ENCODE measurements at places on chromosomes 4 and X. TPM values are rescaled to one million over a fixed set of nuclear protein-coding genes. Genes with fewer than 3 reads are reported as not detected.

DNA sequence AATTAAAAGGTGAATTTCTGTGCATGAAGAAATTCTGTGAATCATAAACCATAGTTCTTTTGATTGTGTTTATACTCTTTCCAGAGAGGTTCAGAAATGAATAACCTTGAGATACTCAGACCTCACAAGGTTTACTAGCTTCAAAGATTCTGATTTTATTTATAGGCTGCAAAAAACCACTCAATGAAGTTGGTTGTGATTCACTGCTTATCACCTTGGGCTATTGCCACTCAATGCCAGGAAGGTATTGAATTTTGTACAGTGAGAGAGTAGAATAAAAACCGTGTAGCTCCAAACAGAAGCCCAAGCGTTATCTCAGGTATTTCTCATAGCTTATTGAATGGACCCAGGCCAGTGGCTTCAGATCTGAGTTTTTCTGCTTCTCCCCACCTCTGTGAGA lies 118.7 kb downstream of the FHIP1A start:
- H3K36me3 ChIP-seq, result no peaks in the 10 kb centered on the region
- H3K4me1 ChIP-seq, result peaks cover 5% of the 10 kb centered on the region
- DNase-seq, result no peak
- H3K4me3 ChIP-seq, result no peak overlapping the region
- H3K27me3 ChIP-seq, result no peaks in the 10 kb centered on the region

- no peaks in the 10 kb centered on the region for H3K27me3 ChIP-seq
- no peak overlapping the region for H3K4me3 ChIP-seq
- H3K36me3 ChIP-seq, result no peaks in the 10 kb centered on the region
- no peak for DNase-seq
- no peak overlapping the region for H3K27ac ChIP-seq
- no peaks in the 10 kb centered on the region for H3K4me1 ChIP-seq
These were observed 1045.9 kb upstream of the SLIT2 start for GRCh38 chr4:19205853-19206252.

DNA sequence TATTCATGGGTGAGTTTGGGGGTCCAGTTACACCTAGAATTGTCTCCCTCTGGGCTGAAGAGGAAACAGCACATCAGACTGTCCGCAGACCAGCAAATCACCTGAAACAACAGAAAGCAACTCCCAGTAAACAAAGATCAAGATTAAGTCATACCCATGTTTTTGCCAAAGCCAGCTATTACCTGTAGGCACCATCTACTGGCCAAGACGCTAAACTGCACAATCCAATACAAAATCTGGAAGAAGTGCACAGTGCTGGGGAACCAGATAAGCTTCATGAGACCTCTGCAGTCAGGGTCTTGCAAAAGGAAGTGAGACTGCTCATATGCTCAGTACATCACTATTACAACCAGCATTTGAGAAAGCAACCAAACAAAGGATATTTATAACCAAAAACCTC lies 157.5 kb upstream of the ITM2A start:
- H3K27ac ChIP-seq, result no peak overlapping the region
- no peak overlapping the region for H3K4me3 ChIP-seq
- no peaks in the 10 kb centered on the region for H3K36me3 ChIP-seq

DNA sequence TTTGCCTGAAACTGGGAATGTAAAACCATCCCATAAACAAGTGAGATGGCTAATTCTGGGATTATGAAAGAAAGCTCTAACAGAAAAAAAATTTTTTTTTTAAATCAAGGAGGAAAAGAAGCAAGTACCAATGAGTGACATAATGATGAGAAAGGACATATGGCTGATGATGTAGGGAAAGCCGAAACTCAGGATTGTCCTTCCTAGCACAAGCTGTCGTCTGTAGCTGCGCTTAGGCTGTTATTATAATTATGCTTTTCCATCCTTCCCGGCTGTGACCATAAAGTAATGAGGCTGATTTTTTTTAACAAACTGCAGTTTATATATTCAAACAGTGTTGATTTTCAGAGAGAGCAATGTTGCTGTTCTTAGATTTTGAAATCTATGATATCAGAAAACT lies 209.8 kb upstream of the NOCT start:
- no peak for DNase-seq
- H3K4me3 ChIP-seq, result no peak overlapping the region
- H3K27ac ChIP-seq, result no peak overlapping the region
- H3K27me3 ChIP-seq, result no peaks in the 10 kb centered on the region
- H3K4me1 ChIP-seq, result no peaks in the 10 kb centered on the region

GRCh38 chrX:46959101-46959500 lies 46.9 kb downstream of the JADE3 start:
- no peak for DNase-seq
- no peak overlapping the region for H3K4me3 ChIP-seq
- no peaks in the 10 kb centered on the region for H3K36me3 ChIP-seq

GRCh38 chr4:86917212-86918039 lies 17.4 kb upstream of the AFF1 start:
- no peaks in the 10 kb centered on the region for H3K36me3 ChIP-seq
- H3K27me3 ChIP-seq, result no peaks in the 10 kb centered on the region
- no peak for DNase-seq
- no peak overlapping the region for H3K4me3 ChIP-seq

DNA sequence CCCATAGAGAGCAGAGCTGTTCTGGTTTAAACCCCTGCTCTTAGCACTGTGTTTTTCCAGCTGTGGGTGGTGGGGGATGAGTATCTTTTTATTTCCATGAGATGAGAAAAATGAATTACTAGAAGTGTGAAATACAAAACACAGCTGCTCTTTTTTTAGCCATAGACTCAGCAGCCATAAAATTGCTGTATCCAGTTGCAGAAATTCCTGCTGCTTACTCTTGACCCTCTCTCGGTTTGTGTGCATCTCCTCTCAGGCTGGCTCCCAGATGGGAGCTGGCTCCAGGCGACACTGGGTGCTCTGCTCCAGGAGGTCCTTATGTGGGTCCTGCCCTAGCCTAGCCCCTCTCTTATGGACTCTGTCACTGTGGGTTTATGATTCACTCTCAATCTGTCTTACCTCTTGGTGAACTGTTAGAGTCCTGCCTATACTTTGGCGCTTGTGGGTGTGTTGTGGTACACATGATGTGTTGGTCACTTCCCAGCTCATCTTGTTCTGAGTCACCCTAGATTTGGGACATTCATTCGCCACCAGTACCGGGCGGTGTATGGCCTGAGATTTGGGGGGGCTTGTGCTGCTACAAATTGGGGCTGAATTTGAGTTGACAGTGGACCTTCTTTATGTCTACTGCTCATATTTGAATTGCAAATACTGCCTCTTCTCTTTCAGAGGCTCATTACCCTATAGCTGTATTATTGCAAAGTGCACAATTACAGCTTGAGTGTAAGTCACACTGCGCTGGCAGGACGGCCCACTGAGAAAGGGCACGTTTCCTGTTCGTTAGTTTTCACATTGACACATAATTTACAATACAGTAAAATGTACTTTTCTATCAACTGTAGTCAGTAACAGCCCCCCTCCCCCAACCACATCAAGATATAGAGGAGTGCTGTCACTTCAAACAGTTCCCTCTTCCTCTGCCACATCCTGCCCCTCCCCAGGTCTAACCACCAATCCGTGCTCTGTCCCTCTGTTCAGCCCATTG lies 46.9 kb upstream of the MSANTD1 start:
- H3K4me3 ChIP-seq, result no peak overlapping the region
- H3K4me1 ChIP-seq, result no peaks in the 10 kb centered on the region
- H3K27ac ChIP-seq, result no peak overlapping the region
- peaks cover 22% of the 10 kb centered on the region for H3K36me3 ChIP-seq
- no peak for DNase-seq

- no peaks in the 10 kb centered on the region for H3K36me3 ChIP-seq
- no peak for DNase-seq
- no peaks in the 10 kb centered on the region for H3K4me1 ChIP-seq
- no peaks in the 10 kb centered on the region for H3K27me3 ChIP-seq
- no peak overlapping the region for H3K27ac ChIP-seq
- no peak overlapping the region for H3K4me3 ChIP-seq
These were observed 37.5 kb downstream of the PNPLA4 start for GRCh38 chrX:7889680-7890079.

- no peaks in the 10 kb centered on the region for H3K27me3 ChIP-seq
- no peak for DNase-seq
- no peak overlapping the region for H3K4me3 ChIP-seq
- H3K36me3 ChIP-seq, result no peaks in the 10 kb centered on the region
These were observed 43.1 kb upstream of the GPR78 start for GRCh38 chr4:8537041-8537461.

- no peak overlapping the region for H3K4me3 ChIP-seq
- DNase-seq, result no peak
- no peak overlapping the region for H3K27ac ChIP-seq
- no peaks in the 10 kb centered on the region for H3K4me1 ChIP-seq
- H3K27me3 ChIP-seq, result no peaks in the 10 kb centered on the region
These were observed 80.6 kb downstream of the ATXN3L start for GRCh38 chrX:13239272-13239671.

SPANXN5 gene
- not detected for polyA plus RNA-seq

TEX13C gene
- polyA plus RNA-seq, result 0.03 TPM

GAGE1 gene
- not detected for polyA plus RNA-seq

IL15 gene
- 0.30 TPM for polyA plus RNA-seq

Measured in H1 (cell line).